ENCODE measurements at places on chromosomes 11 and 22. TPM values are rescaled to one million over a fixed set of nuclear protein-coding genes. Genes with fewer than 3 reads are reported as not detected.

DNA sequence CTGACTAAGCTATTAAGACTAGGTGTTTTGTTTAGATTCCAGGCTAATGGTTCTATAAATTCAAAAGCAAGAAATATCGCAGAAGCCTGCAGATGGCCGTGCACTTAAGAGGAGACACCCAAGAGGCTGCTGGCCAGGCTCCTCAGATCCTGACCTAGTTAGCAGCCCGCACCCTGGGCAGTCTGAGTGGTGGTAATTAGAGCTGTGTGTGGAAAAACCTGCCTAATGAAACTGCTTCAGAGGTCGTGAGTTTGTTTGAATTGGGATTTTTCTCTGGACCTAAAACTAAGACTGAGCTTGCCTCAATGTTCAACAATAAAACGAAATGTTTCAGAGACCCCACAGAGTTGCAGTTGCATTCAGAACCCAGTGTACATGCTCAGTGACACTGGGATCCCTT, 627.7 kb downstream of the OPCML start:
- DNase-seq: no peak

Gene GLYAT
- polyA plus RNA-seq: not detected

DNA sequence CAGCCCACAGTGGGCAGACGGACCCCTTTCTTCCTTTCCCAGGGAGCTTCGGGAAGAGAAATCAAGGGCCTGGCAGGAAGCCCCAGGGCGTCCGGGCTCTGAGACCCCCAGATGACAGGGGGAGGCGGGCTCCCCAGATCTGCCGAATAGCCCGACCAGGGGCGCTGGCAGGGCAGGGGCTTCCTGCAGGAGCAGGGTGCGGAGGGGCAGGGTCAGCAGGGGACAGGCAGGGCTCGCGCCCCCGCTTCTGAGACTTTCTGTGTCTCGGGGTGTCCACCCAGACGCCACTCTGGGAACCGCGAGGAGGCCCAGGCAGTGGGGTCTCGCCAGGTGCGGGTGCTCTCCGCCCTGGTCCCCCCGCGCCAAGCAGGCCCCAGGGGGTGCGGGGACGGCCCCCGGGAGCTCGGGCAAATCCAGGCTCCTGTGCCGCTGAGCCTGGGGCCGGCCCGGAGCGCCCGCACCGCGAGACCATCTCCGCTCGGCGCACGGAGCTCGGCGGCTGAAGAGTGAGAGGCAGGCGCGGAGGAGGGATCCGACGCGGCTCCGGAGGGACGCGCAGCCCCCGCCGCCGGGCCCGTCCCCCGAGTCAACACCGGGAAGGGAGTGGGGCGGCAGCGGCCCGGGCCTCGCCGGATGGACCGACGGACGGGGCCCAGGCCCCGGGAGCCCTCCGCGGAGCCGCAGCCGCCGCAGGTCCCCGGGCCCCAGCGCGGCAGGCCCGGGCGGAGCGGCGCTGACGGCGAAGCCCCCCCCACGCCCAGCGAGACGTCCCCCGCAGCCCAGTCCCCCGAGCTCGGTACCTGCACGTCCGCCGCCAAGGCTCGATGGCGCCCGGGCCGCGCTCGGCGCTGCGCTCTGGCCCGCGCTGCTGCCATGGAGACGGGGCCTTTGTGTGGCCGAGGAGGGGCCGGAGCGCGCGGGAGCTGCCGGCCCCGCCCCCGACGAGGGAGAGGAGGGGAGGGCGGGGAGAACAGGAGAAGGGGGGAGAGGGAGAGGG, at the start of gene PLXNB2:
Gene PLXNB2 (minus strand): TSS at position 894 of the 997 bp plus-strand sequence. CDS start 17,062 bp downstream, outside the sequence.
- DNase-seq: no peak

DNA sequence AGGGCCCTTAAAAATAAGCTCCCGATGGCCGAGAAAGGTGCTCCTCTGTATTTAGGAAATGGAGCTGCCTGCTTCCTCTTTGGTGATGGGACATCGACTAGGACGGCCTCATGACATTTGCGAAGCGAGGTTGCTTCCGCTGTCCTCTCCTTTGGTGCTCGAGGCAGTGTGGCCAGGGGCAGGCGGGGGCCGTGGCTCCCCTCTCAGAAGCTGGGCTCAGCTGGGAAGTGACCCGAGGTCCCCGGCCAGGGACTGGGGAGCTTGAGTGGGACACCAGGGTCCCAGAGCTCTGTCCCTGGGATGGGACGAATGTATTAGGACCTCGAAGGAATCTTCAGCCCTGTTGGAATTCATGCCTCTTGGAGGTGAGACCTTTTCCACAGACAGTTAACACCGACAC, 151.1 kb downstream of the CTTN start:
- DNase-seq: no peak

Gene PRODH
- not detected for polyA plus RNA-seq

DNA sequence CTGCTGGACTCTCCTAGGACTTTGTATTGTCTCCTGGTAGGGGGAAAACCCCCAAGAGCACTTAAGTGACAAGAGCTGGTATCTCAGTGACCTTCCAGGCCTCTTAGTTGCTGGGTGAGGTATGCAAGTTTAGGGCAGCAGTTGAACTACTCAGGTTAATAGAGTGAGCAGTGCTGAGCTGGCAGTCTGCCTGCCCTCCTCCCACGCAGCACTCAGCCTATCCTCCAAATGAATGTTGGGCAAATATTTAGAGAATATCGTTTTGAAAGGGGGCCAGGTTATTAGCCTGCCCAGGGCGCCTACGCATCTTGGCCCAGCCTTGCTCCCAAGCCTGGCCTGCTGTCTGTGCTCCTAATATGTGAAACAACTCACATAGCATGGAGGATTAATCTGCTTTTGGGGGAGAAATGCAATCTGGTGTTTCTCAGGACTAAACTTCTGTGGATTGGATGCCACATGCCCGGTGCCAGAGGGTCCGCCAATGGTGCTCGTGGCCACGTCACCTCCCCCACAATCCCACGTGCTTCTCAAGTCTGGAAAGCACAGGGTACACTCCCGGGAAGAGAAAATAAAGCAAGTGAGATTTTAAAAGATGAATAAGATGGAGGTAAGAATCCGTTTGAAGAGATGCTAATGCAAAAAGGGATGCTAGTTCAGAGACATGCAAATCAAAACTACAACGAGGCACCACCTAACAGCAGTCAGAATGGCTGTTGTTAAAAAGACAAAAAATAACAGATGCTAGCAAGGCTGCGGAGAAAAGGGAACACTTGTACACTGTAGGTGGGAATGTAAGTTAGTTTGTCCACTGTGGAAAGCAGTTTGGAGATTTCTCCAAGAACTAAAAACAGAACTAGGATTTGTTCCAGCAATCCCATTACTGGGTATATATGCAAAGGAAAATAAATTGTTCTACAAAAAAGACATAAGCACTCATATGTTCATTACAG, 67.7 kb downstream of the SPON1 start:
- no peak for DNase-seq

- DNase-seq: no peak
Observed at GRCh38 chr11:14418801-14419417, 59.9 kb upstream of the RRAS2 start.

Gene SYT13
- polyA plus RNA-seq: not detected

Gene APOL4
- polyA plus RNA-seq: 0.23 TPM

DNA sequence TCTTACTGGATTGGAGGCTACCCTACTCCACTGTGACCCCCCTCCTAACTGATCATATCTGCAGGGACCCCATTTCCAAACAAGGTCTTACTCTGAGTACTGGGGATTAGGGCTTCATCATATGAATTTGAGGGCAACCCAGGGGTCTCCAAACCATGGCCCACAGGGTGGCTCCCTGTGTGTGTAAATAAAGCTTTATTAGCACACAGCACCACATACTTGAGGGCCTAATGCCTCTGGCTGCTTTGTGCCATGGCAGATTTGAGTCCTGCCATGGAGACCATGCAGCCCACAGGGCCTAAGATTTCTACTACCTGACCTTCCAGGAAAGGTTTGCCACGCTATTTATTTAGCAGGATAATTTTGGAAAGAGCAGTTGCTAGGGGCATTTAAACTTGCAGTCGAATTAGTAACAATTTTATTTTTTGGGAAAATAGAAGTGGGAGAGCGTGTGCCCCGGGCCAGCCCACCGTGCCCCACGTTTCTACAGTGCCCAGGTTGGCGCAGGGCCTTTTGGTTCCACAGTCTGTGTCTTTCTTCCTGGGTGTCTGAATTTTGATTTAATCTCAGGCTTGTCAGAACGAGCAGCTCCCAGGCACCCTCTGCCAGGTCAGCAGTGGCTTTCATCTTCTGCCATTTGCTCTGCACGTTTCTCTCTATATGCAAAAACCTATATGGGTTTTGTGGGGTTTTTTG, 92.3 kb downstream of the KCNQ1 start:
- DNase-seq: no peak

DNA sequence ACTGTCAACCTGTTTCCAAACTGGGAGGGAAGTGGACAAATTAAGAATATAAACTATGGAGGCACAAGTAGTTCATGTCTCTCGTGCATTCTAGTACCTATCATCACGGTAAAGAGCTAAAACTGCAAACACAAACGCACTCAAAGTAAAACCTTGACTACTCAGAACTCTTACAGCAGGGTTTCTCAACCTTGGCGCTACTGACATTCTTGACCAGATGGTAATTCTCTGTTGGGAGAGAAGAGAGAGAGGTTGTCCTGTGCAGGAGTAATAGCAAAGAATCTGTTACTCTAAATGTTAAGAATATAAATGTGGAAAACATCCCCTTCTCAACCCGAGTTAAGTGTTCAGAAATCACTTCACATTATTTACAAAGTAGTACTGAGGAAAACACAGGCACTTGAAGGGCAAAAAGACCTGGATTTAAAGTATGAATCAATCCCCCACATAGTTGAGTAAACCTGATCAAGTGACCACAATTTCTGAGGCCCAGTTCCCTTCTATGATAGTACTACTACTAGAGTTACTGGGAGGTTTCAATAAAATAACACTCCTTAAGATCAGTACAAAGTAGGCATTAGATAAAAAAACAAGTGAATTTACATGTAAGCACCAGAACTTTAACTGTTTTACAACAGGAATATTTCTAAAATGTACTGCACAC, 73.1 kb upstream of the ARHGAP32 start:
- no peak for DNase-seq

Gene ZNRF3
- polyA plus RNA-seq: 0.75 TPM

Gene NEFH
- 1.2 TPM for polyA plus RNA-seq

GRCh38 chr11:43788421-43788820, 92.2 kb upstream of the ALKBH3 start:
- DNase-seq: no peak

Gene C11orf91
- polyA plus RNA-seq: not detected

Gene OR8H2
- polyA plus RNA-seq: not detected

- DNase-seq: no peak
Observed at GRCh38 chr11:11311169-11311568, 41.9 kb downstream of the CSNK2A3 start.

DNA sequence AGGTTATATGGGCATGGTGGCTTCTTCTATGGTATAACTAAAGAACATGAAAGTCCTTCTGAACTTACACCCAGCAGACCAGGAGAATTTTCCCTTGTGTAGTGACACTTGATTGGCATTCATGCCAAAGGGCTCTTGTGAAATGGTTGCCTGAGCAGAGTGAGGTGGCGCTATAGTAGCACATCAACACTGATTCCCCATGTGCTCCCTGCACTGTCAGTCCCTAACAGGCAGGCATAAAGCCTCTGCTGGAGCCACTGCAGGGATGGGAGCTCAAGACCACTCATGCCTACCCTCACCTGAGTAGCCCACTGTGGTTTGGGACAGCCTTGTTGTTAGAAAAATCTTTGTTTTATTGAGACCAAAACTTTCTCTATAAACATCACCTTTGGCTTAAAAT, 92.6 kb upstream of the LIN7C start:
- no peak for DNase-seq

DNA sequence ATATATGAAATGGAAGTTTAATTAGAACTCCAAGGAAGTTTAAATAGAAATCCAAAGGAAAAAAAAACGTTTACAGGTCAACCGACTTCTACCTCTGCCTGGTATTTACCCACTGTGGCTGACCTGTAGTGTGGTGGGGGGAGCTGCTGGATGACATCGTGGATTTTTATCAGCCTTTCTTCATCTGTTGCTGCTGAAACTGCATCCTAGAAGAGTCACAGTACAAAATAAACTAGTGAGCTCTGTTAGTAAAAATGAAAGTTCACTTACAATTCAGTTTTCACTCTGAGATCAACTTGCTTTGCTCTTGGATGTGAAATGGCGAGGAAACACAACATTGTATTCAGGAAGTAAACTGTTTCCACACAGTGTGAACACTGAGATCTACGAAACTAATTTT, 43.2 kb upstream of the TP53AIP1 start:
- DNase-seq: no peak

Gene C11orf97
- not detected for polyA plus RNA-seq

DNA sequence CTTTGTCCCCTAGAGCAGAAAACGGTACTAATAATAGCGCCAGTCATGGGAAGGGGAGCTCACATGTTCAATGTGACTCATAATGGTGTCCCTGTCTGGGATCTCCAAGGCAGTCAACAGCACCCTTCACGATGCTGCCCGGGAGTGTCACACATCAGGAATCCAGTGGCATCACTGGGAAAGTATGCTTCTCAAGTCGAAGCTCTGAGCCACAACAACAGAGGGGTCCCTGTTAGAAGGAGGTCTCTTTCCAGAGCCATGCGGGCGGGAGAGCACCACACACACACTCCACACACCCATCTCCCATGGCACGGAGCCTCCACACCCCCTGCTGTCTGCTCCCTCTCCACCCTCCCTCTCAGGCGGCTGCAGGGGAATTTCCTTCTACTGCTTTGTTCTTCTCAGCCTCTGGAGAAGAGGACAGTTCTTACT, 119.7 kb downstream of the ETS1 start:
- peak; percentile 99 for DNase-seq

DNA sequence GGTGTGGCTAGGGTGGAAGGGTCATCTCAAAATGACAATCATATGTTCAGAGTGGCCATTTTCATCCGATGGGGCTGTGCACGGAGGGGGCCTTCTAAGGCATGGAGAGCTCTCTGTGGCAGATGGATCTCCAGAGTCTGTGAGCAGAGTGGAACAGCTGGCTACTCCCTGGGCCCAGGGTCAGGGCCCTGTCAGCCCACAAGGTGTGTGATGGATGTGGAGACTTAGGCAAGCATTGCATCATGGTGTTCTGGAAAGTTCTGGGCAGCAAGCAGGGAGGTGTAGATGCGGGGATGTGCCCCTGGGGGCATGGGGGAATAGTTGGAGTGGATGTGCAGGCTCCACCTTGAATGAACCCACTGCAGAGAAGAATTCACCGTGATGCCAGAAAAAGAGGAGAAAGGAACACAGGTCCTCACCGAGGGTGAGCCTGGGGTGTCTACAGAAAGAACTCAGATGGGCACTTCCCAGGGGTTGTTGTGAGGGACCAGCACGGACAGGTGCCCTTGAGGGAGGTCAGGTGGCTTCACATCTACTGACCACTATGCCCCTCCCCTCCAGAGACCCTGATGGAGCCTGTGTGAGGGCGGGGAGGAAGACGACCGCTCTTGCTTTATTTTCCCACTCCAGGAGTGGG, 51.1 kb downstream of the CHRDL2 start:
- DNase-seq: no peak

- no peak for DNase-seq
Observed at GRCh38 chr11:122181893-122182292, 65.9 kb upstream of the BLID start.

DNA sequence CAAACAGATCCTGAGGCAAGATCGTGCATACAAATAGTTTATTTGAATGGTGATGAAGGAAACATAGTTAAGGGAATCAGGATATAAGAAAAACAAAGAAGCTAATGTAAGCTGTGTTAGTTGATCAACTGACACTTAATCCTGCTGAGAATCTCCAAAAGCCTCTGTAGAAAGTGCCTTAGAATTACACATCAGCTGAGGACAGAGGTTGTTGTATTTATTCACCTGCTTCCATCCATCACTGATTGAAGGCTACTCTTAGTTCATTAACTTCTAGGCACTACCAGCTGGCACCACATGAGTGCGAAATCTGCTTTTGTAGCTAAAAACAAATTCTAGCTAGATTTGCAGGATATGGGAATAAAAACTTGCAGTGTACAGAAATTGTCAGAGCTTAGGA, 1082.0 kb upstream of the CNTN5 start:
- DNase-seq: no peak

Gene RAB39A
- not detected for polyA plus RNA-seq

- peak; percentile 62 for DNase-seq
Observed at GRCh38 chr11:12683874-12684273, 9.7 kb downstream of the TEAD1 start.

Measured in BJ (cell line).